Uterine smooth muscle cell (primary cell): ENCODE measurements at places on chromosomes 1 and 21. TPM values are rescaled to one million over a fixed set of nuclear protein-coding genes. Genes with fewer than 3 reads are reported as not detected.

BRDT gene
- not detected in 2 replicates for total RNA-seq

SYT11 gene
- 40.4 and 46.0 TPM in 2 replicates for total RNA-seq

AGBL4 gene
- total RNA-seq = not detected in 2 replicates

PPP1R12B gene
- total RNA-seq = 16.9 and 23.0 TPM in 2 replicates
